ENCODE measurements at places on chromosomes 3 and 15. TPM values are rescaled to one million over a fixed set of nuclear protein-coding genes. Genes with fewer than 3 reads are reported as not detected.

Gene MYZAP
- 0.98 TPM for total RNA-seq

Gene GOLGA8F
- not detected for total RNA-seq

Gene PLIN1
- 291 TPM for total RNA-seq

GRCh38 chr15:41944313-41944940 lies 27.9 kb downstream of the EHD4 start:
- no peak for DNase-seq

GRCh38 chr3:52529376-52530333 lies 4.0 kb downstream of the NT5DC2 start:
- peak; percentile 47 for DNase-seq
